ENCODE measurements at places on chromosomes 4 and X.

DNA sequence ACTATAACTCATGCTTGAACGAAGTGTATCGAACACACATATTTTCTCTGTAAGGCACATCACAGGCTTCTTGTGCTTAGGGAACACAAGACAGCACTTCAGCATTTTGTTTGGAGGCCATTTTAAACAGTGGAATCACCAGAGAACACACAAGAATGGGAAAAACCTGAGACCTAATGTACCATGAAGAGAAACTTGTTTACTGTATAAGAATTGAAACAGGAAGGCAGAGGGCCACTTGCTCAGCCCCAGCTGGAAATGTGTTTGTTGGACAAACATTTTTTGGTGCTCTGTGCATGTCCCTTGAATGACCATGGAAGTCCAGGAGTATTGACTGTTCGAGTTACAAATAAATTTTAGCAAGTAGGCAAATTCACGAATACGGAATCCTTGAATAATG, 47.5 kb downstream of the RAPGEF2 start:
- DNase-seq: no peak

GRCh38 chr4:2063557-2064275, 4.6 kb downstream of the NAT8L start:
- DNase-seq: no peak

DNA sequence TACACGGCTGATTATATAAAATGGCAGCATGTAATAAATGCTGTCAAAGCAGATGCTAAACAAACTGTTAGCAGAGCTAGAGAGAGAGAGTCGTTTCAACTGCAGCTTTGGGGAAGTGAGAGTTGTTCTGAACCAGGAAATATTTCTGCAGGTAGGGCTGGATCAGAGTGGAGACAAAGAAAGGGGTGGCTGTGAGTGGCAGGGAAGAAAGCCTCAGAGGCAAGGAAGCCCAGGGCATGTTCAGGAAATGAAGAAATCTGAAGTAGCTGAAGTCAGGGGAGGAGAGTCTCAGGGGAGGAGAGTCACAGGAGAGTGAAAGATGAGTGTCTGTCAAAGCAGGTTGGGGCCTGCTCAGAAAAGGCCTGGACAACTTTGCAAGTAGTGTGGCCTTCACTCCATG, 48.4 kb upstream of the RPS6KA3 start:
- DNase-seq: no peak

GRCh38 chrX:53261355-53261972, 19.9 kb downstream of the IQSEC2 start:
- DNase-seq: no peak

- DNase-seq: no peak
These were observed 240.1 kb upstream of the NOCT start for GRCh38 chr4:138775489-138775888.

- DNase-seq: no peak
These were observed 648.4 kb upstream of the HTR2C start for GRCh38 chrX:113935518-113935917.

DNA sequence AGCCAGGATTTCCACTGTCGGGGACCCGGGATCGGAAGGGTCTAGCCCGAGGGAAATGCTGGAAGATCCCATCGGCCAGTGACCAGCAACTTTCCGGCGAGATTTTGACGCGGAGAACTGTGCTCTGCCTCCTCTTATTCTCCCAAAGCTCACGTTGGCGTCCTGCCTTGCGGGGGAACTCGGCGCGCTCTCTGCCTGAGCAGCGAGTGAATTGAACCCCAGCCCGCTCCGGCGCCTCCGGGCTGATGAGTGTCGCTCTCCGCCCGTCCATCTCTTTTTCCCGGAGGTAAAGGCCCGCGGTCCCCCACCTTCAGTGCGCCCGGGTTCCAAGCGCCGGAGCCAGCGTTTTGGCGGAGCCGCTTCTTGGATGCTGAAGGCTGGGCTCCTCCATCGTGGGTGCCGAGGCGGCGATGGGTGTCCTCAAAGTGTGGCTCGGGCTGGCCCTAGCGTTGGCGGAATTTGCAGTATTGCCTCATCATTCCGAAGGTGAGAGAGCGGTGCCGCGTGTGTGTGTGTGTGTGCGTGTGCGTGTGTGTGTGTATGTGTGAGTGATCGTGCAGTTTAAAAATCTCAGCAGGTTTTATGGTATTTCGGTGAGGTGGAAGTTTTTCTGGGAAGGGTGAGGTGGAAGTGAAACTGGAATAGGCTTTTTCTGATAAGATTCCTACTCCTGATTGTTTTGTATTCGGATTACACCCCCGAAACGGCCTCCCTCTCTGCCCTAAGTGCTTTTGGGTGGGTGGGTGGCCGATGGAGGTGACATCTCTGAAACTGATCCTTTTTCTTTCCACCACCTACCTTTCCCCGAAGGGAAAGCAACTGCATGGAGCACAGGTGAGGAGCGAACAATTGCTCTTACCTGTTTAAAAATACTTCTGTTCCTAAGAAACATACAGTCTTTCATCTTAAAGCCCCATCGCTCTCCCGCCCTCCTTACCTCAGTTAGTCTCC, 752 bp downstream of the FRAS1 start:
- DNase-seq: peak; percentile 49

GRCh38 chr4:2805712-2806389, 13.0 kb downstream of the SH3BP2 start:
- no peak for DNase-seq

GRCh38 chr4:157674699-157675098, 454.2 kb downstream of the GRIA2 start:
- no peak for DNase-seq

DNA sequence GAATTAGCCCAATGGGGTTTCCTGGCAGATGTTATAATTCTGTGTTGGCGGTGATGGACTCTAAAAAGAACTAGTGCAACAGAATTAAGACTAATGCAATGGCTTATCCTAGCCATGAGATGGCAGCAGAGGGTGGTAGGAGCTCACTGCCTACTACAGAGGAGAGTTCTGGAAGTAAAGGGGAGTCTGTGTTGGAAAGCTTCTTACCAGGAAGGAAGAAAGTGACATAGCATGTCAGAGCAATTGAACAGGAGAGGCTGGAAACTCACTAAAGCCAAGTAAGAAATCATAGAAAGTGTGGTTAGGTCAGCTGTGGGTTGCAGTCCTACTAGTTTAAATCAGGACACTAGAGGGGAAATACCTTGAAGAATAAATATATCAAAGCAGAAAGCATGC, 6.3 kb upstream of the TRPC5OS start:
- peak; percentile 11 for DNase-seq

DNA sequence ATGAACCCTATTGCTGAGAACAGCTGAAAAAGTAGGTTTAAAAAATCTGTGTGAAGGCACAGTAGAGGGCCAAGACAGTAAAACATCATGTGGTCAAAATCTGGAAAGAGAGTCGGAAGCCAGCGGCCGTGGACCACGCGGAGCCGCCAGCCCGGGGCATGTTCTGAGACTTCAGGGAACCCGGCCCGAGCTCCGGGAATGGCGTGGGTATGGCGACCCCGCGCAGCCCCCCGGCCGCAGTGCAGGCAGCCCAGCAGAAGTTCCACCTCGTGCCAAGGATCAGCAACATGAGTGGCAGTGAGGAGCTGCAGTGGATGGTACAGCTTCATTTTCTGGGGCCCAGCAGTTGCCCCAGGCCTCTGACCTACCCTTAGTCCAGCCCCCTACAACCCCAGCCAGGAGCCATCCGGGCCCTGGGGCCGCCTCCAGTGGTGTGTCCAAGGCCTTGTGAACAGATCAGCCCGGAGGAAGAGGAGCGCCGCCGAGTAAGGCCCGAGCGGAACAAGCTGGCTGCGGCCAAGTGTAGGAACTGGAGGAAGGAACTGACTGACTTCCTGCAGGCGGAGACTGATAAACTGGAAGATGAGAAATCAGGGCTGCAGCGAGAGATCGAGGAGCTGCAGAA, 94.2 kb downstream of the LARP1B start:
- DNase-seq: peak; percentile 25

DNA sequence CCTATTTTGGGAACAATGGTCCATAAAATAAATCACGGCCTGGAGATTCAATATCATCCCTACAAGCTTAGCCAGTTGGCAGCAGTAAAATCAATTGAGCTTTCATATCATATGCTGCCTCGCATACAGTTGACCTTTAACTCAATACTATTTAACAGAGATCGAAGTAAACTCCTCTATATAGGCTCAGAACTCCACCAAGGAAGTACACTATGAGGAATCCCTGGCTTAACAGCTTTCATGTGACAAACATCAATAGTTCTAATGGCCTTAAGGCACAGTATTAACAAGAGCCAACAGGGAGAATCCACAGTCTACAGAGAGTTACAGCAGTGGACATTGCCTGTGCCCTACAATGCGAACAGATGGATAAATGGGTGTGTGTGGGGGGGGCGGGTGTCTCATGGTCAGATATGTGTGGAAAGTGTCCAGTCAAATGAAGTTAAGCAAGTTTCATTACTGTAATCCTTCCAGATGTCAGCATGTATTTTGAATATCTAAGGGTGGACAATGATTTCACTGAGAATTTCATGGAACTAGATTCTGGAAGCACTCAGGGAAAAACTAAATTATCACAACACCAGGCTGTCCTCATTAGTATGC, 98.2 kb upstream of the FAM9B start:
- no peak for DNase-seq

GRCh38 chrX:132390792-132391191, 98.0 kb downstream of the MBNL3 start:
- DNase-seq: no peak

DNA sequence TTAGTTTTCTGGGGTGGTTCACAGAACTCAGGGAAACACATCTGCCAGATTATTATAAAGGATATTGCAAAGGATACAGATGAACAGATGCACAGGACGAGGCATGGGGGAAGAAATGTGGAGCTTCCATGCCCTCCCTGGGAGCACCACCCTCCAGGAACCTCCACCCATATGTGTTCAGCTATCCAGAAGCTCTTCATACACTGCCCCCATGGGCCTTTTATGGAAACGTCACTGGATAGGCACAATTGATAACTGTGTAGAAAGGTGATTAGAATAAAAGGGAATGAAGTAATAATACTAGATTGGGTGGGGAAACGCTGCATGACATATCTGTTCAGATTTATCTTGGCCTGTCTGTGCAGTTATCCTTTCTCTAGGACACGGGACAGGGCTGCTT, 357.9 kb downstream of the HS3ST1 start:
- no peak for DNase-seq

GRCh38 chr4:87011340-87012034, 76.7 kb downstream of the AFF1 start:
- no peak for DNase-seq

- no peak for DNase-seq
These were observed 8.7 kb downstream of the TBC1D14 start for GRCh38 chr4:6918338-6918737.

DNA sequence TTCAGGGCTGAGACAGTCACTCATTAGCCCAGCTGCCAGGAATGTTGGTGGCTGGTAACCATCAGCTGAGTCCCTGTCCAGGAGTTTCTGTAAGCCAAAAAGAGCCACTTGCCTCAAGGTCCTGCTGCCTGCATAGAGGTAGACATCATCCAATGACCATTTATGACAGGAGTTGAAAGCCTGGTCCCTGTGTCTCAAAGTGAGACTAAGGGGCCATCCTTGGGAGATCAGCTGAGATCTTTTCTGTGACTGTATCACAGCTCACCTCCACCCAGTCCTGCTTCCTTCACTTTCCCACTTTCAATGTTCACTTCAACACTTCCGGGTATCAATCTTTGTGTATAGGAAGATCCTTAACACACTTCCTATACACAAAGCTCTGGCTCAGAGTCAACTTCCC, 28.4 kb upstream of the MAOA start:
- no peak for DNase-seq

GRCh38 chr4:41360214-41360920, 103.6 kb downstream of the UCHL1 start:
- peak; percentile 48 for DNase-seq

GRCh38 chr4:13054420-13054970, 429.6 kb downstream of the RAB28 start:
- DNase-seq: no peak

- DNase-seq: no peak
These were observed 57.3 kb upstream of the SLIT2 start for GRCh38 chr4:20194123-20195013.

DNA sequence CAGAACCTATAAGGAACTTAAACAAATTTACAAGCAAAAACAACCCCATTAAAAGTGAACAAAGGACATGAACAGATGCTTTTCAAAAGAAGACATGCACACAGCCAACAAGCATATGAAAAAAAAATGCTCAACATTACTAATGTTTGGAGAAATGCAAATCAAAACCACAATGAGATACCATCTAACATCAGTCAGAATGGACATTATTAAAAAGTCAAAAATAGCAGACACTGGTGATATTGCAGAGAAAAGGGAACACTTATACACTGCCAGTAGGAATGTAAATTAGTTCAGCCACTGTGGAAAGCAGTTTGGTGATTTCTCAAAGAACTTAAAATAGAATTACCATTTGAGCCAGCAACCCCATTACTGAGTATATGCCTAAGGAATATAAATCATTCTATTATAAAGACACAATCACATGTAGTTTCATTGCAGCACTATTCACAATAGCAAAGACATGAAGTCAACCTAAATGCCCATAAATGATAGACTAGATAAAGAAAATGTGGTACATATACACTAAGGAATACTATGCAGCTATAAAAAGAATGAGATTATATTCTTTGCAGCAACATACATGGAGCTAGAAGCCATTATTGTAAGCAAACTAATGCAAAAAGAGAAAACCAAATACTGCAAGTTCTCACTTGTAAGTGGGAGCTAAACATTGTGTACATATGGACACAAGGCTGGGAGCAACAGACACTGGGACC, 1509.4 kb downstream of the TECRL start:
- no peak for DNase-seq

DNA sequence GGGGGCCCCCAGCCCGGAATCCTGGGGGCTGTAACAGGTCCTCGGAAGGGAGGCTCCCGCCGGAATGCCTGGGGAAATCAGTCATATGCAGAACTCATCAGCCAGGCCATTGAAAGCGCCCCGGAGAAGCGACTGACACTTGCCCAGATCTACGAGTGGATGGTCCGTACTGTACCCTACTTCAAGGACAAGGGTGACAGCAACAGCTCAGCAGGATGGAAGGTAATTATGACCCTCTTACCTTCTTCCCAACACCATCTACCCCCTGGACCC, 1.0 kb downstream of the FOXO4 start:
- no peak for DNase-seq

DNA sequence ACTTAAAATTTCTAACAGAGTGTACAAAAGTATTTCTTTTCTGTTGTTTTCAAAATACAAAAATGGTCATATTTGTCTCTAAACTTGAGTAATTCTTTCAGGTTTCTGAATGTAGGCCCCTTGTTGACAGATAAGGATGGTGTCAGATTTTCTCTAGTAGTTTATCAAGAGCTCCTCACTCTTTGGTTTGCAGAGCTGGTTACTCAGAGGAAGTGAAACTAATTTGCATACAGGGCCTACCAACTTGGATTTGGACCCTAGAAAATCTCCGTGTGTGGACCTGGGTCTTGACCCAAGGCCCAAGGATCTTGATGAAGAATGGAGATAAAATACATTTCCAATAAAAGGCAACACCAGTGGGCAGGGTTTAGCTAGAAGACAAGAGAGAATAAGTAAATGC, 433 bp upstream of the ADH6 start:
- DNase-seq: no peak

- no peak for DNase-seq
These were observed 22.0 kb downstream of the CTSO start for GRCh38 chr4:155931634-155932033.

Data from GM13976 (cell line).